Smooth muscle cell of bladder (primary cell): ENCODE measurements at places on chromosomes 5 and 9. TPM values are rescaled to one million over a fixed set of nuclear protein-coding genes. Genes with fewer than 3 reads are reported as not detected.

FAXDC2 gene
- total RNA-seq, result 5.1 and 6.0 TPM in 2 replicates

SLC36A2 gene
- not detected in 2 replicates for total RNA-seq

AMBP gene
- total RNA-seq, result 0.28 and 0.46 TPM in 2 replicates

PCDHB8 gene
- total RNA-seq, result 0.09 and 0.43 TPM in 2 replicates

SLC6A3 gene
- total RNA-seq, result under 0.01 TPM in 1 of 2 replicates, not detected in the other

GDA gene
- not detected in 2 replicates for total RNA-seq
